Nucleus accumbens (tissue), 56 donors: ENCODE measurements at places on chromosomes 16 and 17.

- no peak for DNase-seq
Observed at GRCh38 chr16:14097182-14097959, 26.3 kb downstream of the MRTFB start.

GRCh38 chr17:9223531-9223930 lies 202.2 kb downstream of the NTN1 start:
- DNase-seq = no peak

DNA sequence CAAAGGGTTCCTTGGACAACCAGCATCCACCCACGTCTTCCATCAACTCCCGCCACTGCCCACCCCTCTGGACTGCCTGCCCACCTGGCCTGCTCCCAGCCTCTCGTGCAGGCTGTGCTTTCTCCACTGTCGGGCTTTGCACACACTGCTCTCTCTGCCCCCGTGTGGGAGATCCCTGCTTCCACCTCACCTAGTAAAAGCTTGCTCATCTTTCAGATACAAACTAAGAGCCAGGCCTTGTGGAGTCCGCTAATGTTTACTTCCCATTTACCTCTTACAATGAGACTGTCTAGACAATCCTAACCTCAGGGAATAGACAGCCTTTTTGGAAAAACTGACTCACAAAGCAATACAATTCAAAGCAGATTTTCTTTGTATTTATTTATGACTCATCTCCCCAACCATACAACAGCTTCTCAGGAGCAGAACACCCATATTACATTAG lies 67.6 kb downstream of the USP31 start:
- no peak for DNase-seq

DNA sequence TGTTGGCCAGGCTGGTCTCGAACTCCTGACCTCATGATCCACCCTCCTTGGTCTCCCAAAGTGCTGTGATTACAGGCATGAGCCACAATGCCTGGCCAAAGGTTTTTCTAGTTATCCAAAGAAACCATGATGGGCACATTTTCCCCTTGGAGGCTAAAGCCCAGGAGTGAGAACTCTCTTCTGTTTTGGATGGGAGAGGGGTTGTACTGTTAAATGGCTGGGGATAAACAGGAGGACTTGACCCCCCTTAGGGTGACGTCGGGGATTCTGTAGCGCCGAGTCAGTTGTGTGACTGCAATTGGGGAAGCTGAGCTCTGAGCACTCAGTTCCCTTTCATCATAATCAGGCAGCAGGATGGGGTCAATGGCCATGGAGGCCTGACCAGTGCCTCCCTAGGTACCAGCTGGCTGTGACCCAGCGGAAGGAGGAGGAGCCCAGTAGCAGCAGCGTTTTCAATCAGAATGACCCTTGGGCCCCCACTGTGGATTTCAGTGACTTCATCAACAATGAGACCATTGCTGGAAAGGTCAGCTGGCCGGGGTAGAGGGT lies 4.1 kb downstream of the AOC3 start:
- DNase-seq = no peak

DNA sequence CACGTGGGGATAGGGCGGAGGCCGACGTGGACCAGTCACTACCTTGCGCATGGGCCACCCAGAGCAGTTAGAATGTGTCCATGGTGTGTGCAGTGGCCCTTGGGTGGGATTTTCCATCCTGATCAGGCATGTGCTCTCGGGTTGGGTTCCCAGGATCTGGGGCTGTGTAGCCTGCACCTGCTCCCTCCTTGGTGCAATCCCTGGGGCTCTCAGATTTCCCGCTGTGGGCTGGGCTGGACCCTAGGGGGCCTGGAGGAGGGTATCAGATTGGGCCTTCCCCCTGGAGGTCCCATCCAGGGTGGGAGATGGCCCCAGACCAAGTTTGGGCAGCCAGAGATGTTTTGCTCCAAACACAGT lies 1.3 kb downstream of the SMTNL2 start:
- DNase-seq = no peak
